ENCODE measurements at places on chromosomes 16 and 17.

DNA sequence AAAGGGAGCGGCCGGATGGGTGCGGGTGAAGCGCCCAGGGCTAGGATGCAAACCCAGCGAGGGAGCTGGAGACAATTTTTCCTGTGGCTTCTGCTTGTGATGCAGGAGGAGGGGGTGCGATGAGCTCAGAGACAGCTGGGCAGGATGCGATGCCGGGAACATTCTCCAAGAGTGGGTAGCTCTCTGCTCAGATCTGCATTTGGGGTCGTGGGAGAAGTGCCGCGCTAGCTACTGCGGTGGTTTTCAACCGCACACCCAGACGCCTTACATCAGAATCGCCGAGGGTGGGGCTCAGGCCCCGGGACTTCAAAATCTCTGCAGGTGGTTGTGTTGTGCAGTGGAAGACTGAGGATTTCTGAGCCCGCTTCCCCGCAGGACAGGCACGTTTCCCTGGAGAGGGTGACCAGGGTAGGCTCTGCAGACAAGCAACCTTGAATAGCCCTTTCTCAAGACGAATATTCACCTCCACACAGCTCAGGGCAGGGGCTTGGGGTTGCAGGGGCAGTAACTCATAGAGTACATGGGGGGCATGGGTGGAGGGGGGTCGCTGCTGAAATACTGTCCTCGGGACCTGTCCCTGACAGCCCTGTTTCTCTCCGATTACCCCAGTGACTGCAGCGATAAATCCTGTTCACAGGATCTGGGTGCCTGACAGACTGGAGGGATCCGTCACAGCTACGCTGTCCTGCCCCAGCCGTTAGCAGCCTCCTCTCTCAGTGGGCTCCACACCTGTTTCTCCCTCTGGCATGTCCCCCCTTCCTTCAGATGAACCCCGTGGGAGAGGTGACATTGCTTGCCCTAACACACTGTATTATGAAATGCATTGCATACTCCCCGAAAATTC, 63.3 kb downstream of the HAPSTR1 start:
- DNase-seq = no peak

DNA sequence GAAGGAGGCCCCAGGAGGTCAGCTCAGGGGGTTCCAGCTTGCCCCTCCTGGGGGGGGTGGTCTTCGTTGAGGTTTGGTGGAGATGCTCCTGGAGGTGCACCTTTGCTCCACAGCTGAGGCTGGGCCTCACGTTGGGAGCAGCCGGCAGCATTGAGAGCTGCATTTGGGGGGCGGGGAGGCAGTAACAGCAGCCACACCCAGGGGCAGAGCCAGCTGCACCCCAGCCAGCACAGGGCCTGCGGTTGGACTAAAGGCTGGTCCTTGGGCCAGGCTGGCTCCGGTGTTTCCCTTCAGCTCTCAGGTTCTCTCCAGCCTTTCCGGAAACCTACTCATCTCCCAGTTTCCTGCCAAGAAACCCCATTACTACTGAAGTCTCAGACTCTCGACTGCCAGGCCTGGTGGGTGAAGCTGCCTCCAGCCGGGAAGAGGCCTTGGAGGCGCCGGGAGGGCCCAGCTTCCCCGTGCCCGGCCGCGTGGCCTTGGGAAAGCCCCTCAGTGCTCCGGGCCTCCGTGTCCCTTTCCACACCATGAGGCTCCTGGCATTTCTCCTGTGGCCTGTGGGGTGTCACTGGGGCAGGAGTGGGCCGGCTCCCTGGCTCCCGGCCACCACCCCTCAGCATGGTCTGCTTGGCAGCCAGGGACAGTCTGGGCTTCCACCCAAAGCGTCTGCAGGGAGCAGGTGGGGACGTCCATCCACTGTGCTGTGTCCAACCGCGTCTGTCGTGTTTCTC, 14.0 kb upstream of the BAIAP2 start:
- no peak for DNase-seq

DNA sequence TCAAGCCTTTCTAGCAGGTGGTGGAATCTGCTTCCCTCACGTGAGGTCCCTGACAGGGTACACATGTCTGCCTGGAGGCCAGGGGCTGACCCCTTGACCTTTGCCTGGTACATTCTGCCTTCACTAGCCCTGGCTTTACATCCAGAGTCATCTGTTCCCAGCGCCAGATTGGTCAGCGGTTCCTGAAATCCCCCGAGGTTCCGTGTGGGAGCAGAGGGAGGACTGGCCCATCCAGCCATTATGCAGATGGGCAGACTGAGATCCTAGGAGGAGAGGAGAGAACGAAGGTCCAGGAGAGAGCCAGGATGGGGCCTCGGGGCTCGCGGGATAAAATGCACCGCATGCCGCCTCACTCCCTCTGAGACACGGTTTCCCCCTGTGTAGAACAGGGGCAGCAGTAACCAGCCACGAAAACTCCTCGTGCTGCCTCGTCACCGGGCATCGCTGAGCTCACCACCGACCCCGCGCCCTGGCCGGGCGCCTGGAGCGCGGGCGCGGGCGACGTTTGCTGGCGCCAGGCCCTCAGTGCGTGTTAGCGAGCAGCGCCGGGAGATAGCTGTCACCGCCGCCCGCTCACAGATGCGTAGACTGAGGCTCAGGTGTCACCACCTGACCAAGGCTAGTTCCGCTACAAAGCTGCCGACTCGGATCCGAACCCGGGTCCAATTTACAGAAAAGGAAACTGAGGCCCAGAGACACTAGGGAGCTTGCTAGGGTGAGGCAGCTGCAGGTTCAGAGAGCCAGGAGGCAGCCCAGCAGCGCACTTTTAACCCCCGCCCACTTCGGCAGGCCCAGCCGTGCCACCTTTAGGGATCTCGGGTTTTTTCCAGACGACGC, 811 bp upstream of the MAP2K3 start:
- no peak for DNase-seq

GRCh38 chr16:4660454-4661007, 32.8 kb upstream of the NUDT16L1 start:
- DNase-seq = no peak

- no peak for DNase-seq
Observed at GRCh38 chr17:1953831-1954230, 71.3 kb downstream of the RTN4RL1 start.

GRCh38 chr16:57061084-57061905, 31.1 kb upstream of the CPNE2 start:
- no peak for DNase-seq

DNA sequence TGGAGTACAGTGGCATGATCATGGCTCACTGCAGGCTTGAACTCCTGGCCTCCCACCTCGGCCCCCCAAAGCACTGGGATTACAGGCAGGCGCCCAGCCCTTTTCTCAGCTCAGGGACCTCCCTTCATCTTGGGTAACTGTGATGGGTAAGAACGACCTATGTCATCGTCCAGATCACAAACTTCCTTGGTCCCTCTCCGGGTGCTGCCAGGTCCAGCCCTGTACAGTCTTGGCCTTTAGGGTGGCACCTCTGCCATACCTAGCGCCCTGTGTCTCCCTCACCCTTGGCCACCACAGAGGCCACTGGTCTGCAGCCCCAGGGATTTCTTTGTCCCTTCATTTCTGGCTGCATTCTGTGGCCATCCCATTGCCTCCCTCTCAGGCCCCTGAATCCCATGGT, 29.7 kb upstream of the ZFP90 start:
- no peak for DNase-seq

DNA sequence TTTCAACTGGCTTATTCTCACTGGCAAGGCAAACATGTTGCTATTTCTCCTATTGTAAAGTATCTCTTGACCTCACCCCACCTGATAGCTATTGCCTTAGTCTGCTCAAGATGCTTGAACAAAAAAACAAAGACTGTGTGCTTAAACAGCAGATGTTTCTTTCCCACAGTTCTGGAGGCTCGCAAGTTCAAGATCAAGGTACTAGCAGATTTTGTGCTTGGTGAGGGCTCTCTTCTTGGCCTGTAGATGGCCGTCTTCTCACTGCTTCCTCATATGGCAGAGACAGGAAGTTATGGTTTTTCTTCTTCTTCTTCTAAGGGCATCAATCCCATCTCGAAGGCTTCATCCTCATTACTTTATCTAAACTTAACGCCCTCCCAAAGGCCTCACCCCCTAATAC, 109.7 kb upstream of the CLEC3A start:
- DNase-seq = no peak

- no peak for DNase-seq
Observed at GRCh38 chr17:69445132-69445531, 30.6 kb downstream of the MAP2K6 start.

DNA sequence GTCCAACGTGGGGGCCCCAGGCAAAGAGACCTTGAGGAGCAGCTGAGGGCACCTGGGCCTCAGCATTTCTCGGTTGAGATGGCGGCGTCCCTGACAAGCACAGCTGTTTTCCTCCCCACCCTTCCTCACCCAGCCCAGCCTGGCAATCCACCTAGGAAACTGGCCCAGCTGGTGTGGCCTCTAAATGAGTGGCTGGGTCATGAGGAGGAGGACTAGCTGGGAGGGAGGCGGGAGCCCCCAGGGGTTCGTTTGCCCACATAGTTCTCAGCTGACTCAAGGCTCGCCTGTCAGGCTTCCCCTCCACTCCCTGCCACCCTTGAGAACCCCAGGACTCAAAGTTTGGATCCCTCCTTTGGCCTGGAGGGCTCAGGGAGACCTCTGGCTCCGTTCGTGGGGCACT, 5.9 kb downstream of the RNF222 start:
- DNase-seq = no peak

Measured in AG04449 (cell line).